ENCODE measurements at places on chromosomes 6 and 20.

DNA sequence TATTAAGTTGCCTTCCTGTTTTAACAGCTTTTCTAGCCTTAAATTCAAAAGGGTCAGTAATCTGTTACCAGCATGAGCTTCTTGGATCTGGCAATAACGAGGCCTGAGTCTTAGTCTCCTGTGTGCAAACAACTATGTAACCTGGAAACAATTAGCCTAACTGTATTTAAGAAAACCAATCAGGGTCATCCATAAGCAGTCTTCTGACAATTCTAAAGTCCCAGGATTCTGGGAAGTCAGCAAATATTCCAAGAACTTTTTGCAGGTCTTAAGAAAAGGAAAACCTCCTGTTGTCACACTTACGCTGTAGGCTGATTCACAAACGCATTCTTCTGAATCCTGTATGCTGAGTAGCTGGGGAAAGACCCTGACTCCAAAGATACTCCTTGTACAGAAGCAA lies 90.4 kb downstream of the COL12A1 start:
- no peak for DNase-seq

DNA sequence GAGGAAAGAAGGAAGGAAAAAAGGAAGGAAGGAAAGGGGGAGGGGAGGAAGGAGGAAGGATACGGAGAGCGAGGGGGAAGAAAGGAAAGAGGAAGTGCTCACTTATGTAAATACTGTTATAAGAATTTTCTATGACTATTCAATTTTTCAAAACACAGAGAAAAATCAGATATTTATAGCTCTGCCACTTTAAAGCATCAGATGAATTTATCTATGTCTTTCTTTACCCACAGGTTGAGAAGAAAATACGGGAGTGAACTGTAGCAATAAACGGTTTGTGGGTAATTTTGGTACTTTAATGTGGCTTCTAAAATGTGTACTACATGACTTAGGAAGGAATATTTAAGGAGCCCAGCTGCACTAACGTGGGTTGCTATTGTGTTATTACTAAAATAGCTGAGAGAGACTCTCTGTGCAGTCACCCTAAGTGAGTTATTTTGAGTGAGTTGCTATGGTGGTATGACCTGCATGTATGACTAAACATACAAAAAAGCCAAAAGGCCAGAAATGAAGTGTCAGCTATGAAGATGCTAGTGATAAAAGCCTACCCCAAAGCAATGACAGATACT lies 225.5 kb downstream of the SOD2 start:
- no peak for DNase-seq

- DNase-seq: no peak
Measured at GRCh38 chr6:24214984-24215383, 89.0 kb downstream of the NRSN1 start.

DNA sequence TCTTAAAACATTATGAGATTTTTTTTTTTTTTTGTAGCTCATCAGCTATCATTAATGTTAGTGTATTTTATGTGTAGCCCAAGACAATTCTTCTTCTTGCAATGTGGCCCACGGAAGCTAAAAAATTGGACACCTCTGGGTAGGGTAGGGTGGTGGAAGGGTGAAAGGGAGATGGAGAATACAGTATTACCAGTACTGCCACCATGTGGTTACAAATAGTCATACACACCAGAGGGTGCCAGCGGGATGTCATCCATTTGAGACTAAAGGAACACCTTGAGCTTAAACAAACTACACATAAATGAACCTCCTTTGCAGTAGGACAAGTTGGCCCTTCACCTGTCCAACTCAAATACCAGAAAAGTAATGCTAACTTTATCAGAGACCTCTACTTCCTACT lies 601.9 kb downstream of the HTR1B start:
- peak; percentile 18 for DNase-seq

- DNase-seq: no peak
Measured at GRCh38 chr20:38751360-38751976, 3.2 kb downstream of the ACTR5 start.

- no peak for DNase-seq
Measured at GRCh38 chr6:123089226-123089625, 93.2 kb downstream of the CLVS2 start.

DNA sequence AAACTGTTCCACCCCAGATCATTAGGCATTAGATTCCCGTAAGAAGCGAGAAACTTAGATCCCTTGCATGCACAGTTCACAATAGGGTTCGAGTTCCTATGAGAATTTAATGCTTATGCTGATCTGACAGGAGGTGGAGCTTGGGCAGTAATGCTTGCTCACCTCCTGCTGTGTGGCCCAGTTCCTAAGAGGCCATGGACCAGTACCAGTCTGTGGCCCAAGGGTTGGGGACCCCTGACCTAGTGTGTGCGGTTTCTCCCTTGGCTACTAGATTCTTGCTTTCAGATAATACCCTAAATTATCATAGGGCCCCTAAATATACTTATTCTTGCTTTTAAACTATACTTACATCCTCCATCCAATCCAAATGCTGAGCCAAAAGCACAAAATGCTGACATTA lies 1.9 kb upstream of the GPSM3 start:
- DNase-seq: no peak

DNA sequence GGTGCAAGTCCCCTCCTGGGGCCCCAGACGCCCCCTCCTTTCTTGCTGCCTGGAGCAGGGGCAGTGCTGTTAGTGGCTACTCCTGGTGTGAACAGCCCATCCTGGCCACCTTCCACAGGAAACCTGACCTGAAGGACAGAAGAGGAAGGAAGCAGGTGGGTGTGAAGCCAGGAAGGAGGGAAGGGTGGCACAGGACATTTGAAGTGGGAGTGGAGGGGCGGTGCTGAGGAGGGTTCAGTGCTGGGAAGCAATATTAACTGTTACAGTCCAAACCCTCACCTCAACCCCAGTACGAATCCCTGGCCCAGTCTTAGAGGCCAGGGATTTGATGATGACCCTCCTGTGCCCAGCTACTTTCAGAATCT lies 766 bp downstream of the PRICKLE4 start:
- DNase-seq: no peak

- DNase-seq: peak; percentile 41
Measured at GRCh38 chr6:82364087-82365015, 734 bp downstream of the TPBG start.

- DNase-seq: no peak
Measured at GRCh38 chr20:44418069-44418905, 57.4 kb upstream of the TTPAL start.

- DNase-seq: peak; percentile 32
Measured at GRCh38 chr20:25541676-25542075, 43.7 kb downstream of the NINL start.

DNA sequence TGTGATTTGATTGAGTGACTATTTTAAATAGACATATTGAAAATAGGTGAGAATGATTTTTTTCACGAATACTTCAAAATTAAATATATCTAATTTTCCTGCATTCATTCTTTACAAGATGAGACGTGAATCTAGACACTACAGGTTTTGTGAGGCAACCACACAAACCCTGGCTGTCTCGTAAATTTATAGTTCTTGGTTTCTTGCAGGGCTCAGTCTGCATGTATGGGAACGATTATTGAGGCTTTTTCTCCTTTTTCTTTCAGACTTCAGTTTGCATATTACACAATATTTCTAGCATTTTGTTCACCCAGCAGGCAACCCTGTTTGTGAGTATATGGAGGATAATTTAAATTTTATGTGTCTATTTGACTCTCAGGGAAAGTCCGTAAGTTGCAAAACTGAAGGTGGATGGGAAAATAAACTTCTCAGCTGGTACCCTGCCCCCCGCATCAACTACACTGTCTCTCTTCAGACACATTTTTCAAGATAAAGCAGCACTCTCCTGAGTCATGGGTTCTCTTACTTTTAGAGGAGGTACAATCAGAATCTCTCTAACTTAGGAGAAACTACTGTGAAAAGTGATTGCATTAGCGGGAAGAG lies 1349.3 kb downstream of the GRIK2 start:
- no peak for DNase-seq

GRCh38 chr6:21478411-21478810 lies 115.1 kb upstream of the SOX4 start:
- DNase-seq: no peak

GRCh38 chr20:10921491-10922010 lies 247.8 kb upstream of the JAG1 start:
- DNase-seq: no peak

DNA sequence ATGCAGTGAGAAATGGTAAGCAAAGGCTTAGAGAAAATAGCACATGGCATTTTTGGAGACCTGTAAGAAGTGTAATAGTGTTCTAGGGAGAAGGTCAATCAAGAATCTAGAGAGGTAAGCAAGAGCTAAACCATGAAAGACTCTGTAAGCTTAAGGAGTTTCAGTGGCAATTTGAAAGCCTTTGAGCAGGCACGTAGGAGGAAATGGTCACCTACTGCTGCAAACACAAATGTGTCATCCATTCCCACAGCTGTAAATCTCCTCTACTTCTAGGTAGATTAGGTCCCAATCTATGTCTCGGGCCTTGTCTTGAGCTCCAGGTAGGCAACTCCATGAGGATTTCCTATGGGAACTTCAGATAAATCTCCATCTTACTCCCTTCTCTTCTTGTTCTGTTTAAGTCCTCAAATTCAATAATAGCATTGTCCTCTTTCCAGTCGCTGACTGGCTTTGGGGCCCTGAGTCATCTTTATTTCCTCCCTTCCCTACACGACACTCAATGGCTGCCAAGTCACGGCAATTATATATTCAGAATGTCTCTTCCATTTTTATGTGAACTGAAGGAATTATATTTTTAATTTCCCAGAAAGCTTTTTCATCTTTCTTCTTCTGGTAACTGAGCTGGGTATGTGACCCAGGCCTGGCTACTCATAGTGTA lies 24.2 kb upstream of the PAQR8 start:
- no peak for DNase-seq

- peak; percentile 13 for DNase-seq
Measured at GRCh38 chr6:66662196-66662595, 955.2 kb upstream of the EYS start.

- no peak for DNase-seq
Measured at GRCh38 chr6:37673436-37673835, 24.2 kb downstream of the MDGA1 start.

- DNase-seq: peak; percentile 61
Measured at GRCh38 chr6:129644567-129645015, 65.4 kb downstream of the ARHGAP18 start.

- no peak for DNase-seq
Measured at GRCh38 chr6:37313723-37314486, 39.9 kb upstream of the RNF8 start.

DNA sequence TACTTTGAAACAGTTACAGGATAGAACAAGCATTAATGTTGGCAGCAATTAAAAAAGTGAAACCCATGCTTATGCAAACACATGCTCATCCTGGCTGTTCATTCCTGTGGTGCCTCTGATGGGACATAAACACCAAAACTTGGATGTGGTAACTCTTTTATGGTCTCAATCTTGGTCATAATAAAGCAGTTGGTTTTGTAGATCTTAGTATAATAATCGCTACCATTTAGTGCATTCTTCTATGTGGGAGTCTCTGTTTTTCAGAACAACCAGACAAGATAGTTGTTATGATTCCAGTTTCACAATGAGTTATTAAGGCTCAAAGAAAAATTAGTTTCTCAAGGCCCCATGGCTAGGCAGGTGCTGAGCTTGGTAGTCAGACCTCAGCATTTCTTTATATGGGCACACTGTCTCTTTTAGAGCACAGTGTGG lies 184.0 kb downstream of the UTRN start:
- no peak for DNase-seq

- DNase-seq: peak; percentile 89
Measured at GRCh38 chr6:16681260-16681873, 79.9 kb downstream of the ATXN1 start.

DNA sequence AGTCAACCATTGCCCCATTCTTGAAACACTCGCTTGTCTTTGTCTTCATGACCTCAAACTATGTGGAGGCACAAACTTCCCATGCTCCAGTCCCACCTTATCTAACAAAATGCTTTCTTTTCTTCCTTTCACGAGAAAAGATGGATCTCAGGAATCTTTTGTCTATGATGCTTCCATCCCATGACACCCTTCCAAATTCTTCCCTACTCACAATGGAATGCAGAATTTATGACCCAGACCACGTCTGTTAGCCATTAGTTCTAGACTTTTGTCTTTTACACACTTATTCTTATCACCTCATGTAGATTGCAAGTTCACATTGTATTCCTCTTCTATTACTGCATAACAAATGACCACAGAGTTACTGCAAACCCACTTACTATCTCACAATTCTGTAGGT lies 24.2 kb upstream of the LAMP5 start:
- DNase-seq: no peak

GRCh38 chr20:10654630-10655029 lies 19.2 kb downstream of the JAG1 start:
- no peak for DNase-seq

DNA sequence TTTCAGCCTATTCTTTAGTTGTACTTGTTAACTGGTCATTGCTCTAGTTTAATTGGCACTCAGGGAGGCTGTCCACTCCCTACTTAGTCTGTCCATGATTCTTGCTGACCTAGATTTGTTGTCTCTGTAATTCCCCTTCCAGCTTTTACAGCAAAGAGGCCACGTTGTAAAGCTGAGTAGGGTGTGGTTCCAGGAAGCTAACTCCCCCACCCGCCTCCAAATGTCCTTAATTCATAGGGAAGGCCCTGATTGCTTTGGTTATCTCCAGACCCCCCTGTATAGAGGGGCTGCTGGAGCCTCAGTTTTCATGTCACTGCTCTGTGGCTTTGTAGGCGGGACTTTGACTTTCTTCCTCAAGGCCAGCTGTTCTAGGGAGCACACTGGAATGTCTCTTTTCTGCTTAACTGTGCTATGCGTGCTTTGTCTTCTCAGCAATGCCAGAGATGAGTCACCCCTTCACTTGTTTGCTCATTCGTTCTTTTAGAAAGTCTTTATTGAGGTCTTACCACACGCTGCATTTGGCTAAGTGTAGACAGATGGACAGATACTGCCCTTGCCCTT lies 175.1 kb upstream of the JAG1 start:
- peak; percentile 98 for DNase-seq

GRCh38 chr6:122869437-122870024 lies 80.5 kb downstream of the SMPDL3A start:
- peak; percentile 50 for DNase-seq

- no peak for DNase-seq
Measured at GRCh38 chr20:59055302-59055701, 12.7 kb upstream of the PRELID3B start.

GRCh38 chr20:1840817-1841553 lies 54.2 kb upstream of the SIRPA start:
- DNase-seq: no peak
